ENCODE measurements at places on chromosomes 1 and 21.

DNA sequence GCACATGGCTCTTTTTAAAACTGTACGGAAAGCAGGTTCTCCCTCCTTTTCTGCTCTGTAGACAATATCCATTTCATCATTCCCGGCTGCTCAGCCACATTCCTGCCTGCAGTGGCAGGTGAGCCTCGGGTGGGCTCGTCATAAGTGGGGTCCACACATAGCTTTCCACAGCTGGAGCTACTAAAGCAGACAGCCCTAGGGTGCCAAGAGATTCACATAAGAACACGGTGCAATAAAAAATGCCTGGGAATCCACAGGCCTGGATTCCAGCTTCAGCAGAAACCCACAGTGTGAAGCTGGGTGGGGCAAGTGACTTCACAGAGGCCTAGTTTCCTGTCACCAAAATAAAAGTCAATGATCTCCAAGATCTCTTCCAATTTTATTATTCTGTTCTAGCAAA, 96.4 kb downstream of the MIS18A start:
- DNase-seq: no peak

DNA sequence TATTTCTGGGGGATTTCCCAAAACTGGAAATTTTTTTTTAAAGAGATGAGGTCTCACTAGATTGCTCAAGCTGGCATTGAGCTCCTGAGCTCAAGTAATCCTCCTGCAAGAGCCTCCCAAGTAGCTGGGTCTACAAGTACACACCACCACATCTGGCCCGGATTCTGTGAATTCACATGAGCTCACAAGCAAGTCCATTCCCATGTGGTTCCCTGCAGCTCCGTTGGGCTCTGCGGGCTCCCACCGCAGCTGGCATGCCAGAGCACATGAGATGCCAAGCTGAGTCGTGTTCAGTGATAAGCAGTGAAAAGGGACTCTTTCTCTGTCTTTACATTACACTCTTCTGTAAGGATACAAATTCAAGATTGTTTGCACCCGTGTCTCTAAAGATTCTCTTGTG, 21.9 kb upstream of the TTF2 start:
- DNase-seq: no peak

DNA sequence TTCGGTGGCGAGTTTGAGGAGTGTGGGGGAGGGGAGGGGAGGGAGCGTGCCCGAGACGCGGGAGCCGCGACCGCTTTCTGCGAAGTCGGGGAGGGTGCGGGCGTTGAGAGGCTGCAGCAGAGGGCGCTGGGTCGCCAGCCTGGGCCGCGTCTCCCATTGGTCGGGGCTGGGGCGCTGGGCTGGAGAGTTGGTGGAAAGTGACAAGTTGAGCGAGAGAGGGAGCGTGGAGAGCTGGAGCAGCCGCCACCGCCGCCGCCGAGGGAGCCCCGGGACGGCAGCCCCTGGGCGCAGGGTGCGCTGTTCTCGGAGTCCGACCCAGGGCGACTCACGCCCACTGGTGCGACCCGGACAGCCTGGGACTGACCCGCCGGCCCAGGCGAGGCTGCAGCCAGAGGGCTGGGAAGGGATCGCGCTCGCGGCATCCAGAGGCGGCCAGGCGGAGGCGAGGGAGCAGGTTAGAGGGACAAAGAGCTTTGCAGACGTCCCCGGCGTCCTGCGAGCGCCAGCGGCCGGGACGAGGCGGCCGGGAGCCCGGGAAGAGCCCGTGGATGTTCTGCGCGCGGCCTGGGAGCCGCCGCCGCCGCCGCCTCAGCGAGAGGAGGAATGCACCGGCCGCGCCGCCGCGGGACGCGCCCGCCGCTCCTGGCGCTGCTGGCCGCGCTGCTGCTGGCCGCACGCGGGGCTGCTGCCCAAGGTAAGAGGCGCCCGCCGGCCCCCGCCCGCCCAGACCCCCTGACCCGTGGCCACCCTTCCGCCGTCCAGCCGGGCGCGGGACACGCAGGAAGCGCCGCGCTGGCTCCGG, at the start of gene ROR1:
ROR1 (plus strand) TSS at position 203 of the 802 bp plus-strand sequence.
- peak; percentile 64 for DNase-seq

- DNase-seq: no peak
Measured at GRCh38 chr1:95003433-95003738, 69.4 kb downstream of the ALG14 start.

GRCh38 chr1:109777436-109777835, 13.7 kb upstream of the EPS8L3 start:
- no peak for DNase-seq

- no peak for DNase-seq
Measured at GRCh38 chr1:45423906-45424678, 66.9 kb downstream of the TESK2 start.

DNA sequence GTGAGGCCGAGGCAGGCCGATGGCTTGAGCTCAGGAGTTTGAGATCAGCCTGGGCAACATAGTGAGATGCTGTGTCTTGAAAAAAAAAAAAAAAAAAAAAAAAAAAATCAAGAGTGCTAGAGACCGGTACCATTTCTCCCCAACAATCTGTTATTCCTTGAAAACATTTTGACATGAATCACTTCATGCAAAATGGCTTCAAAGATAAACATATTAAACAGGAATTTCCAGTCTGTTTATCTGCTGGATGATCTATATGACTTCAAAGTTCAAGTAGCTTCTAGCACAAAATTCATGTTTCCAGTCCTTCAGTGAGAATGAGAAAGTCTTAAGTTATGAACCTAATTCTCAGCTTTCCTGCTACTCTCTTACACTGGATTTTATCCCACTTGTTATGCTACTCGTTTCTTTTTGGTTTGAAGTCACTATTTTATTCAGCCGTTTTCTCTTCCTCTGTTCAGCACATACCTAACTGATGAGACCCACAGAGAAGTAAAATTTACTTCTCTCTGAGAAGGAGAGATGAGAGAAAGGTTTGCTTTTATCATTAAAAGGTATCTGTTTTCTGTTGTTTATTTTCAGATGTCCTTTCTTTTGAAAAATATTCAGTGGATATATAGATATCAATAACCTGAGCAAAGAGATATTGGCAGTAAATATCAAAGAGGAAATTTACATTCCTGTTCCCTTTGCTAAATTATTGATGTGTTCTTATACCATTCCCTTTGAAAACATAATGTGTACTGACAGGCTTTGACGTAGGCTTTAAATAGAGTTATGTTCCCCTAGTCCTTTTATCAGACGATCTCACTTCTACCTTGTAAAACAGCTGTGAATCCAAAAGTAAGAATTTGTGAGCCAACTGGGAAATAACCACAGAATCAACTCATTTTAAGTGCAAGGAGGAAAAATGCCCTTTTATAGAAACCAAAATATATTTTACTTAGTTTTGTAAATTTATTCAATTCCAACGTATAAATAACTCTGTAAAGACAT, 38.2 kb downstream of the CD46 start:
- DNase-seq: no peak

DNA sequence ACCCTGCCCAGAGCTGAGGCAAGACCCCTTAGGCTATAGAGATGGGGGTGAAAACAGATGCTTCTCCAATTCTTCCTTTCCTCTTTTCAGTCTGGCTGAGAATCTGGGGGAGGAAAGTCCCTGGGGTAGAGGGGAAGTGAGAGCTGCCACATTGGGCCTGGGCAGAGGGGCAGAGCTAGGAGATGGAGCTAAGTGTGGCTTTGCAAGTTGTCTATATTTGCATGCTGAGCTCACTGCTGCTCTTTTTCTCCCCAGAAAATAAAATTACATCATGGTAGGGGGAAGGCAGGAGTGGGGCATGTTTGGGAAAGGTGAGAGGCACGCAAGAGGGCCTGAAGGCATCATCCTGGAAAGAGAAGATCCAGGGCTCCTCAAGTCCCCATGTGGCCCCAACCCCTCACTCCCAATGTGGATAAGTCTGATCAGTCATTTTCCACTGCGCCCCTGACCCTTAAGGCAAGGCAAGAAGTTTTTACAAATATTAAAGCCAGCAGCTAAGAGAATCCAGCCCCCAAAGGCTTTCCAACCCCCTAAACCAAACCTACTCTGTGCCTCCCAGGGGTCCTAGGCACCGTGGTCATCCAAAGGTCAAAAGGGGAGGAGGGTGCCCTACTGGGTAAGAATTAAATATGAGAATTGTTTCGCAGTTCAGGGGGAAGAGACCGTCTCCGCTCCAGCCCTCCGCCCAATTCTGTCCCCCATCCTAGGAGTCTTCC, 500 bp upstream of the PEA15 start:
- no peak for DNase-seq

DNA sequence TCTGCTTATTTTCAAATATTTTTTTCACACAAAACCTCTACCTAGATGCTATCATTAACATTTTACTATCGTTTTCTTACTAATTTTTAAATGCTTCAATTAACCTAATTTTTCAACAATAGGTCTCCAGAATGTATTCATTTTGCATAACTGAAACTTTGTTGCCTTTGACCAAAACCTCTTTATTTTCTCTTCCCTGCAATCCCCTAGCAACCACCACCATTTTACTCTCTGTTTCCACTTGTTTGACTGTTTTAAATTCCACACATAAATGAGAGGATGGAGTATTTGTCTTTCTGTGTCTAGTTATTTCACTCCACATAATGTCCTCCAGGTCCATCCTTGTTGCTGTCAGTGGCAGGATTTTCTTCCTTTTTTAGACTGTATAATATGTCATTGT, 9.5 kb upstream of the F13B start:
- DNase-seq: no peak

DNA sequence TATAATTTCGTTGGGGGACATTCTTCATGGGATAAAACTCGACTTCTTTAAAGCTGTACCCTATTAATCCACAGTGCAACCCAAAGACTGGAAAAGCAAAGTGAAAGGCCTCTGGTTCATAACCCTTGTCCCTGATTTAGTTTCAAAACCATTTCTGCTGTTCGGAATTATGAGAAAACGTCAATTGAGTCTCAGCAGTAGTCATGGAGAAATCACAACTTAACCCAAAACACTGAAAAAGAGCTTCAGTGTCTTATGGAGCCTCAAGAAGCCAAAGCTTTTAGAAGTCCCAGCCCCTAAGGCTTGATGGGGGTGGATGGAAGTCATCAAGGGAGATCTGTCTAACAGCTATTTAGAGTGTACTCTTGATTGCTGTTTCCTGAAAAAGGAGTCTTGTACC, 73.5 kb upstream of the VCAM1 start:
- DNase-seq: no peak

DNA sequence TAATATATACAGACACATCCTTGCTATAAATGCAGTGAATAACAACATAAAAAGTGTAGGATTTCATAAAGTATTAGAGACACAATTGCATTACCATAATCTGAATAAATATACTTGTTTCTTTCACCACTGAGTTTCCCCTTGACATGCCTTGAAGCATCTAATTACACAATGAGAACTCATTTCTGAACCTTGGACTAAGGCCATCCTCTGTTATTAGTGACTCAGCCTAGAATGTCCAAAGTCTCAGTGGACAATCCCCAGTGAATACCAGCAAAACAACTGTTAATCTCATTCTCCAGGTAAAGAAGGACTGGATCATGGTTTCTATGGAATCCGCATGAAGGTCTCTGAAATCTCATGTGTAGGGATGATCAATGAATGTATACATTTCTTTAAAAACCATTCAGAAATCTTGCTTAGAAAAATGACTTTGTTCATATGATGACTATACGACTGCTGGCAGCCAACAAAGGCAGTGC, at the start of gene OR2L5:
OR2L5 (plus strand) TSS at position 432 of the 482 bp plus-strand sequence. CDS start 8,288 bp downstream, outside the sequence.
- no peak for DNase-seq

DNA sequence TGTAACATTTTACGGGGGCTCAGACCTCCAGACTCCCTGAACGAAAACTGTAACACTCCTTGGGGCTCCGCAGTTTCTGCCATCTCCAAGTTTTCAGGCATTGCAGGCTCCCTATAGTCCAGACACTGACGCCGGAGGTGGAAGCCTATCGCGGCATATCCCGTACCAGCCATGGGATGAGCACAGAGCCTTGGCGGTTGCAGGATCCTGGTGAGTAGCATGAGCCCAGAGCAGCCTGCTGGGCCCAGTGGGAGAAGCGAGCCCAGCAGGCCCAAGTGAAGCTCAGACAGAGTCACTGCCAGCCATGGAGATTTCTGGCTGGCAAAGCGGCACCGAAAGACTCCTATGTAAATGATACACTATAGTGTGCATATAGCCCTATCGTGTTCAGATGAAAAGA, 446.8 kb downstream of the COL11A1 start:
- no peak for DNase-seq

- DNase-seq: no peak
Measured at GRCh38 chr1:174967845-174968705, 31.7 kb upstream of the CACYBP start.

DNA sequence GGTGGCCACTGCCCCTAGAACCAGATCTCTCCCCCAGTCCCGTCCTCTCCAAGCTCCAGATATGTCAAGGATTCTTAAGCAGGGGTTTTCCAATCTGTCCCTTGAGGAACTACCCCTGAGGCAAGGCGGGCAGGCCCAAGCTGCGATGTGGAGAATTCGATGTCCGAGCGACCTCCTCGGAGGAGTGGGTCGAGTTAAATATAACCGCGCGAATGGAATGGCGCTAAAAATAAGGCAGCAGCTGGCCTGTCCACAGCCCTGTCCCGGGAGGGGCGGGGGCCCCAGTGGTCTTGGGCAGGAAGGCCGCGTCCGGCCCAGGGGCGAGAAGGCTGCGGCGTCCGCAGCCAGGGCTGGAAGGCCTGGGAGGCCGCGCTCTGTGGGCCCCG, 5.8 kb upstream of the FOXD3 start:
- DNase-seq: no peak

GRCh38 chr1:59026472-59026948, 242.7 kb upstream of the JUN start:
- DNase-seq: no peak

- no peak for DNase-seq
Measured at GRCh38 chr21:19810779-19811178, 1187.4 kb upstream of the NCAM2 start.

DNA sequence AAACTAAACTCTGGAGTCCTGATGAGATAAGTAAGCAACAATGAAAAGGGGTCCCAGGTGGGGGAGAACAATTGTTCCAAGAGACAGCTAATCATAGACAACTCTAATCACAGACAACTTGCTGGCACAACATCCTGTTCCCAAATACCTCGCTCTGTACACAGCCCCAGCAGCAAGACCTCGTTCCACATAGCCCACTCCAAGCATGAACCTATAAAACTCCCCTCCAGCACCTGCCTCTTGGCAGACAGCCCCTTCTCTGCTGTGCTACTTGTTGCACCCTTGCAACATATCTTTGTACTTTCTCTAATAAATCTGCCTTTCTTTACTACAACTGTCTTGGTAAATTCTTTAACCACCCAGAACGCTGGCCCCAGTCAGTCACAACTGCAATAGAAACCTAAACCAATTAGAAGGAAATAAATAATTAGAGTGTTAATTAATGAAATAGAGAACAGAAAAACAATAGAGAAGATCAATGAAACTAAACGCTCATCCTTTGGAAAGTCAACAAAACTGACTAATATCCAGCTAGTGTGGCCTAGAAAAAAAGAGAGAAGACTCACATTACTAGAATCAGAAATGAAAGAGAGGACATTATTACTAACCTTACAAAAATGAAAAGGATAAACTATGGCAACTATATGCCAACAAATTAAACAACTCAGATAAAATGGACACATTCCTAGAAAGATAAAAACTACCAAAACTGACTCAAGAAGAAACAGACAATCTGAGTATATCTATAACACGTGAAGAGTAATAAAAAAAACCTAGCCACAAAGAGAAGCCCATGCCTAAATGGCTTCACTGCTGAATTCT, 36.1 kb downstream of the LRRC40 start:
- DNase-seq: no peak
